Stimulated activated CD8-positive, alpha-beta memory T cell treated with anti-CD3 and anti-CD28 coated beads, Interleukin-4, amount 100 ng/mL, for 24 hours (primary cell): ENCODE measurements at places on chromosomes 3 and 15.

DNA sequence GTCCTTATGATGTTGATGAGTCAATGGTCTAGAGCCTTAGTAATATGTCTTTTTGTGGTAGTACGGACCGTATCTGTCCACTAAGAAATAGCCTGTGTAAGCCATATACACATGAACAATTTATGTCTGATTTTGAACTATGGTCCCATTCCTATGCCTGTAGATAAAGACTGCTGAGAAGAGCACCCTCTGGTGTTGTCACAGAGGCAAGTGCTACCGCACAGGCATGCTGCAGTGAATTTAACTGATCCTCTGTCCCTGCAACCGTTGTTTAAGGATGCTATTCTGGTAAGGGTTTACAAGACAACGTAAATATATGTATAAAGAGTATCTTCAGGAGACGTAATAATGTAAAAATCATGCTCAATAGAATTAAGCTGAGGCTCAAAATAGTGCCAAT, 170.7 kb downstream of the UBE3A start:
- no peak for DNase-seq

- no peak for DNase-seq
These were observed 219.1 kb downstream of the ZNF385D start for GRCh38 chr3:21531909-21532308.

- no peak for DNase-seq
These were observed 17.3 kb downstream of the HDAC11 start for GRCh38 chr3:13497386-13497785.

DNA sequence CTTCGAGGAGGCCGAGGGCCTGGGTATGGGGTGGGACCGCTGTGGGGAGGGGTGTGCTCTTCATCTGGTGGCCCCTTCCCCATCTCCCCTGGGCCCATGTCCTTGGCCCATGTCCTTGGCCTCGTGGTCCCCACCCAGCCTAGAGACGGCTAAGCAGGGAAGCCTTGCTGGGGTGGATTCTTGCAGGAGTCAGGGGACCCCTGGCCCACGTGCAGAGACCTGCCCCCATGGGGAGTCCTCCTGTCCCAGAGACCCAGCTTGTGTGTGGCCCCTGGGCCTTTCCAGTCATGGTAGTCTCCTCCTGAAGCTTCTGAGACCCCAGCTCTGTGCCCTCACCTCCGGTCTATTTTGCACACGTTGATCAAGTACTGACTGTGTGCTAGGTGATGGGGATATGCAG, 97.4 kb downstream of the TBC1D2B start:
- DNase-seq, result no peak

DNA sequence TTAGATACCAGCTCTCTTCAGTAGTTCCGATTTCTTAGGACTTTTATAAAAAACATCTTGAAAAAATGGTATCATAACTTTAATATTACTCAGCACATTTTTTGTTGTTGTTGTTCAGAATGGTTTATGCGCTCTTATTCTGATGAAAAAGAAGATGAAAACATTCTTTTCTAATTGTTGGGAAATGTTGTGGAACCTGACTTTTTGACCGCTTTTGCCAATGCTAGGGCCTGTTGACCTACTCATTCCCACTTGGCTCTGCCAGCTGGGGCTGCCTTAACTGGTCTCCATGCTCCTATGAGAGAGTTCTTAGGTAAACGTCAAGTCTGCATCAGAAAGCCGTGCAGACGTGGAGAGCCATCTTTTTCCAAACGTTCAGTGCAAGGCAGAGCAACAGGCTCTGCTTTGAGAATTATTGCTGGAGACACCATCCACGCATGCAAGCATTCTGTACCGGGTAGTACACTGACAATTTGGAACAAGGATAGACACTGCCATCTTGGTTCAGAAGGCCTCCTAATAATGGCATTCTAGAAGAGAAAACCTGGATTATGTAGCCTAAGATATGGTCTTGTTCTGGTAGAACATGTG, 176.8 kb downstream of the GHSR start:
- DNase-seq, result no peak

DNA sequence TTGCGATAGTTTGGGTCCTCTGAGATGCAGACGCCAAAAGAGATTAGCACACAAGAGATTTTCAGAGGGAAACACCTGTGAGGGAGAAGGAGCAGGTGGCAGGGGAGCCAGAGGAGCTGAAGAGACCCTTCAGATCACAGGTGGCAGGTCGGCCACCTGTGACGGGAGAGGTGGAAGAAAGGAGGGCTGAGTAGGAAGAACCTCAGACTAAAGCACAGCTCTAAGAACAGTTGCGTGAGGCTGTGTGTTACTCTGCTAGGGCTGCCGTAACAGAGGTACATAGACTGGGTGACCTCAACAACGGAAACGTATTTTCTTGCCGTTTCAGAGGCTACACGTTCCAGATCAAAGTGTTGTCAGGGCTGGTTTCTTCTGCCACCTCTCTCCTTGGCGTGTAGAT, 38.5 kb downstream of the C2CD4A start:
- no peak for DNase-seq

- DNase-seq, result no peak
These were observed 30.6 kb upstream of the SLC6A1 start for GRCh38 chr3:10961921-10962320.

- no peak for DNase-seq
These were observed 34.1 kb upstream of the ATG7 start for GRCh38 chr3:11238060-11238459.

- DNase-seq, result no peak
These were observed 527.4 kb downstream of the SI start for GRCh38 chr3:164550857-164551256.

- DNase-seq, result no peak
These were observed 5.4 kb upstream of the LINGO1 start for GRCh38 chr15:77637851-77638692.

DNA sequence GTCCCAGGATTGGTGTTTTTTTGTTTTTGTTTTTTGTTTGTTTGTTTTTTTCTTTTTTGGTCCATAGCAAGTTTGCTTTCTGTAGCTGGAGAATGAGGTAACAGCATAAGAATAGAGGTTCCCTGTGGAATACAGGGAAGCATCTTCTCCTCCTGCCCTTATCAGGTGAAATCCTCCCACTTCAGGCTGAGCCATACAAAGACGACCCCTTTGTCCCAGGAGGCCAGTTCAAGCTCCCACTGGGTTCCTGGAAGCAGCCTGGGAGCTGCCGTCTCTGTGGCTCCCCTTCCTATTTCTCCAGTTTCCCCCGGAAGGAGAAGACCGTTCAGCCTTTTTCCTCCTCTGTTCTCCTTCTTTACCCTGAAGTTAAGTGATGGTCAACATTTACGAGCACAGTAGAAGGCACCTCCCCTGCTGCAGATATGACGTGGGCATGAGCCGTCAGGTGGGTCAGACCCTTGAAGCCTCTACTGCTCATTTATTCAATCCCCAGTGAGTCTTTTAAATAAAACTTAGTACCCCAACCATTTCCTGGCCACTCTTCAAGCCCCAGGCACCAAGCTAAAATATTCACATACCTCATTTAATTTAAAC, 1.1 kb downstream of the IL16 start:
- no peak for DNase-seq

- no peak for DNase-seq
These were observed 317.8 kb downstream of the SHQ1 start for GRCh38 chr3:72530426-72530825.

DNA sequence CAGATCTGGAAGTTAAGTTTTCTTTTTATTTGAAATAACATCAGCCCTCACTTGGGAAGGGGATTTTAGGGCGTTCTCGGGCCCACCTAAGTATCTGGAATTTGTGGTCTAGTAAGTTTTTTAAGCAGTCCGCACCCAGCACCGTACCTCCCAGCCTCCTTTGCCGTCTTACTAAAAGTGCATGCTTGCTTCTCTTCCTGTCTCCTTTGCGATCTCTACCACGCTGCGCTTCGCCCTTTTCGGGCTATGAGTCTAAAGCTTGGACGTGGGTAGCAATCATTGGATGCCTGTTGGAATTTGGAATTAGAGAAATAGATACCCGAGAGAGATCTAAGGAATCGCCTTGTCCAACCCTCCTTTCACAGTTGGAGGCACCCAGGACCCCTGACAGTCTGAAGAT, 1.1 kb downstream of the THSD4 start:
- DNase-seq, result no peak

DNA sequence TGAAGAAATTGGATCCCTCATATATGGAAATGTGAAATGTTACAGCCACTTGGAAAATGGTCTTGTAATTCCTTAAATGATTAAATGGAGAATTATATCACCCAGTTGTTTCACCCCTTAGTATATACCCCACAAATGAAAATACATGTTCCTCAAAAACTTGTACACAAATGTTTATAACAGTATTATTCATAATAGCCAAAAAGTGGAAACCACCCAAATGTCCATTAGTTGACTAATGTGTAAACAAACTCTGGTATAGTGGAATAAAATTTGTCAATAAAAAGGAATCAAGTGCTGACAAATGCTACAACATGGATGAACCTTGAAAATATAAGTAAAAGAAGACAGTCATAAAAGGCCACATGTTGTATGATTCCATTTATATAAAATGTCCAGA, 12.5 kb downstream of the FAM162A start:
- no peak for DNase-seq
